CD4-positive, alpha-beta T cell treated with Interleukin-10 for 1 hour (primary cell): ENCODE measurements at places on chromosomes 4 and X.

- no peak for DNase-seq
These were observed 19.7 kb downstream of the QDPR start for GRCh38 chr4:17492058-17492741.

- DNase-seq = no peak
These were observed 297.8 kb upstream of the FAM241A start for GRCh38 chr4:111847296-111848008.

DNA sequence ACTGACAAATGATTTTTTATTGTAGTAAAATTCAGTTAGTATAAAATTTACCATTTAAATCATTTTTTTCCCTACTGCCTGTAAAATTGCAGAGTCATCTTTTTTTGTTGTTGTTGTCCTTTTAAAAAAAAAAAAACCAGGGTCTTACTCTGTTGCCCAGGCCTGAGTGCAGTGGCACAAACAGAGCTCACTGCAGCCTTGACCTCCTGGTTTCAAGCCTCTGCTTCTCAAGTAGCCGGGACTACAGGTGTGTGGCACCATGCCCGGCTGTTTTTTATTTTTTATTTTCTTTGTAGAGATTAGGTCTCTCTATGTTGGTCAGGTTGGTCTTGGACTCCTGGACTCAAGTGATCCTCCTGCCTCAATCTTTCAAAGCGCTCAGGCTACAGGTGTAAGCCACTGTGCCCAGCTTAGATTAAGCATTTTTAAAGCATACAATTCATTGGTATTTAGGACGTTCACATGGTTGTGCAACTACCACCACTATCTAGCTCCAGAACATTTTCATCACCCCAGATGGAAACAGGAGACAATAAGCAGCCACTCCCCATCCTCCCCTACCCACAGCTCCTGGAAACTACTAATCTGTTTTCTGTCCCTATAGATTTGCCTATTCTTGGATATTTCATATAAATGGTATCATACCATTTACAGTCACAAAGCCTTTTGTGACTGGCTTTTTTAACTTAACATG lies 59.7 kb upstream of the PGRMC2 start:
- DNase-seq = no peak

- DNase-seq = no peak
These were observed 197.0 kb downstream of the ASB9 start for GRCh38 chrX:15072880-15073279.

- no peak for DNase-seq
These were observed 32.5 kb downstream of the TACC3 start for GRCh38 chr4:1753697-1754311.

GRCh38 chr4:86156531-86156930 lies 203.3 kb downstream of the MAPK10 start:
- no peak for DNase-seq
